ENCODE measurements at places on chromosomes 13 and 19.

- peak; percentile 80 for DNase-seq
Observed at GRCh38 chr19:30666301-30666803, 294.2 kb downstream of the ZNF536 start.

GRCh38 chr13:39315796-39316195 lies 277.5 kb downstream of the NHLRC3 start:
- no peak for DNase-seq

- no peak for DNase-seq
Observed at GRCh38 chr13:44609137-44609536, 33.0 kb upstream of the TSC22D1 start.

- DNase-seq = peak; percentile 46
Observed at GRCh38 chr19:41445575-41445974, 2.6 kb downstream of the ERICH4 start.

GRCh38 chr13:39317291-39317690 lies 279.0 kb downstream of the NHLRC3 start:
- DNase-seq = no peak

- no peak for DNase-seq
Observed at GRCh38 chr13:34868733-34869132, 73.3 kb upstream of the NBEA start.

DNA sequence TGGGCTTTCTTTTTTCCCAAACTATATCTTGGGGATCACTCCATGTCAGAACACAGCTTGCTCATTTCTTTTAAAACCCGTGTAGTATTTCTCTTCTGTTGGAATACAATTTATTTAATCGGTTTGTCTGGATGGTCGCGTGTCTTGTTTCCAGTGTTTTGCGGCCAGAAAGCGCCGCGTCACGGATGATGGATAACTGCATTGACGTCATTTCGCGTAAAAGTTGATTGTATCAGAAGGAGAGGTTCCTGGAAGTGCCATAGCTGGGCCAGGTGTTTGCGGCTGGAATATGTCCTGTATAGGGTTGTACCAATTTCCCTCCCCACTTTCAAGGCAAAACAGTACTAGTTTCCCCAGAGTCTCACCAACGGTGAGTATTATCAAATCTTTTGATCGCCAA lies 9.7 kb downstream of the ACTL9 start:
- no peak for DNase-seq

DNA sequence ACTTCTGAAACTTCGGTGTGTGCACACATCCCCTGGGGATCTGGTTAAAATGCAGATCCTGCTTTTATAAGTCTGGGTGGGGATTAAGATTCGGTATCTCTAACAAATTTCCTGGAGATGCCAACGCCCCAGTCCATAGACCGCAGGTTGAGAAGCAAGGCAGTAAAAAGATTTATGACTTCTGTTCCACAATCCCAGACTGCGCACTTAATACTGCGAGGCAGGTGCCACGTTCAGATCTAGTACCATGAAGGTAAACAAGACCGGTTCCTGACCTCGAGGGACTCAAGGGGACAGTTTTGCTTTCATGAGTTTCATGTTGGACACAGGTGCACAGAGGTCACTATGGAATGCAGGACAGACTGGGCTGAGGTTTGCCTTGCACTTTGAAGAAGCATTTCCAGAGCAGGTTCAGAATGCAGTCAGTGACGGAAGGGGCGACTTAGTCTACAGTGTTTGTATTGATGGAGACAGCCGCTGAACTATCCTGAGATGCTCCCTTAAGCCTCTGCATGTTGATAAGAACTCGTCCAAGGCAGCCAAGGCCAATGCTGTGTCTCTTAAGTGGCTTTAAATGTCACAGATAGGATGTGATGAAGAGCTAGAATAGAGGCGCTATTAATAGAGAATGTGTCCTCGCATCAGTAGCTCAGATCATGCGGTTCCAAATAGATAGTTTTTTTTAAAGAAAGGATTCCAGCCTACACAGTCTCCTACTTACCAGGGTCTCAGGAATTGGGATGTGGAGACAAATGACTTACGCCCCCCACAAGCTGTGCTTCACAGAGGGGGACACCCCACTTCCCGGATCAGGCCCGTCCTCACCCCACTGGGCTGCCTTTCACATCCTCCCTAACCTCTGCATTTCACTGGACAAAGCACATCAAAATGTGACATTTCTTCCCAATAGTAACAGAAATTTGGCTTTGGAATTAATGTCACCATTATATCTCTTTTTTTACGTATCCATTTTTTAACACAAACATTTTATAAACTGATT lies 97.1 kb upstream of the IRS2 start:
- DNase-seq = no peak

DNA sequence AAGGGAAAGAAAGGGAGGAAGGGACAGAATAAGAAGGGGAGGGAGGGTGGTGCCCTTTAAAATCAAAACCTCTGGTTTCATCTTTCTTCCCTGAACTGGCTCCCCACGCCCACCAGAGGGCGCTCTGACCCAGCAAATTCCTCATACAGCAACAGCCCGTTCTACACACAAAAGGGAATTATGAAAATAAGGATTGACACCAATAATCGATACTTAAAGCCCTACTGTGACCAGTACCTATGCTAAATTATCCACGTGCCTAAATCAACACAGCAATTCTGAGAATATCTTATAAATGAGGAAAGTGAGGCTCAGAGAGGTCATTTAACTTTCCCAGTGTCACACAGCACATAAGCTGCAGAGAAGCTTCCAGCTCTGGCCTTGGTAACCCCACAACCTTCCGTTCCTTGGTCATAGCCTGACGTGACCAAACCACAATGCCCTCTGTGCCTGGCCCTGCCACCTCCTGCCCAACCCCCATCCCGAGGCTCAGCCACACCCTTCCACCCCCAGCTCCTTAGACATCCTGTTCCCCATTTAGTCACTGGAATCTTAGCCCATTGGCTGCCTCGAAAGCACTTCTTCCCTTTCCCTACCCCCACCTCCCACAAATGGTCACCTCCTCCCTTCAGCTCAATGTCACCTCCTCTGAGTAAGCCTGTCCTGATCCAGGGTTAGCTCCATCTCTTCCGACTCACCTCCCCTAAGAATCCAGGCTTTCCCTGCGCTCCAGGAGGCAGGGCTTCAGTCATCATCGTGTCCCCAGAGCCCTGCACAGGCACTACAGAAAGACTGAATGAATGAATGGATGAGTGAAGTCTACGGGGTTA lies 34.2 kb upstream of the PNMA8B start:
- DNase-seq = peak; percentile 85

DNA sequence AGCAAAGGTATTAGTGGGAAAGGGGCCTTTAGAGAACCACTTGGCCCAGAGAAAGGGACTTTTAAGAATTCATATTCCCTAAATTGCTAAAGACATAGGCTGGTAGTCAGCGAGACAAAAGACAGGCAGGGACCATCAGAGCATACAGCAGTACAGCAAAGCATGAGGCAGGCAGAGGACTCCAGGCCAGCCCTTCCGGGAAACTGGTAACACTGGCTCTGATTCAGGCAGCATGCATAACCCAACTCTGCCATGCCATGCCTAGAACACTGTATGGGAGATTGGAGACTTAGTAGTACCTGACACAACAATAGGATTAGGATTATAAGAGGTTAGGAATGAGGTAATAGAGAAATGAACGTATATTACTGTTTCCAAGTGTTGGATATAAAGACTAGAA lies 34.9 kb downstream of the CAB39L start:
- no peak for DNase-seq

DNA sequence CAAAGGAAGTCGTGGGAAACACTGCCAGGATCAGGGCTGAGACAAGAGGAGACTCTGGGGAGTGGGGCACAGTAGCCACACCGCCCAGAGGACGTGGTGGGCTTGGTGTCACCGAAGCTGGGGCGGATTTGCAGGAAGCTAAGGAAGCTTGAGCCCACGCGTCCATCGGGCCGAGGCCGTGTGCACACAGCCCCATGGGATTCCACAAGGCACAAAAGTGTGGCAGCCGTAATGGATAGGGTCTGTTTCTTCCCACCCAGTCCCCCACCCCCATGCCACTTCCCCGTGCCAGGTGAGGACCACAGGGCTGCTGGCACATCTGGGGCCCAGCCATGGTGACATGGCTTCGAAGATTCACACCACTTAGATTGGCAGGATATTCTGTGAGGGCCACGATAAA lies 153.2 kb upstream of the SPACA7 start:
- no peak for DNase-seq

GRCh38 chr13:85586422-85586831 lies 212.8 kb downstream of the SLITRK6 start:
- no peak for DNase-seq

DNA sequence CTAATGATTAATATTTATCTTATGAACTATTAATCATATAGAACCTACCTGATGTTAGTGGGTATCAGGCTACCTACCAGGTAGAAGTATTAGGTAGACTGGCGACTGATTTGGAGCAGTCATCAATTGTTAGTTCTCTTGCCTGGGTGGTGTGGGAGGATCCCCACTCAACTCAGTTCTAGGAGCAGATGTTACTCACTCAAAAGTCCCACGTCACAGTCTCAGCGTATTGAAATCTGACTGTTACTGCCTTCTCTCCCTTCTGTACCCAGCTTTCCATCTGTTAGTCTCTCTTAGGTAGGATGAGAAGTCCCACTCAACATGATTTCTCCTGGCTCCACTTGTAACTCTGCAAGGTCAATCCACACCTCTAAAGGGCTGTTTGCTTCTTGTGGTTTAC lies 102.7 kb downstream of the OLFM4 start:
- DNase-seq = no peak

- no peak for DNase-seq
Observed at GRCh38 chr19:51803519-51803918, 8.6 kb downstream of the FPR3 start.

DNA sequence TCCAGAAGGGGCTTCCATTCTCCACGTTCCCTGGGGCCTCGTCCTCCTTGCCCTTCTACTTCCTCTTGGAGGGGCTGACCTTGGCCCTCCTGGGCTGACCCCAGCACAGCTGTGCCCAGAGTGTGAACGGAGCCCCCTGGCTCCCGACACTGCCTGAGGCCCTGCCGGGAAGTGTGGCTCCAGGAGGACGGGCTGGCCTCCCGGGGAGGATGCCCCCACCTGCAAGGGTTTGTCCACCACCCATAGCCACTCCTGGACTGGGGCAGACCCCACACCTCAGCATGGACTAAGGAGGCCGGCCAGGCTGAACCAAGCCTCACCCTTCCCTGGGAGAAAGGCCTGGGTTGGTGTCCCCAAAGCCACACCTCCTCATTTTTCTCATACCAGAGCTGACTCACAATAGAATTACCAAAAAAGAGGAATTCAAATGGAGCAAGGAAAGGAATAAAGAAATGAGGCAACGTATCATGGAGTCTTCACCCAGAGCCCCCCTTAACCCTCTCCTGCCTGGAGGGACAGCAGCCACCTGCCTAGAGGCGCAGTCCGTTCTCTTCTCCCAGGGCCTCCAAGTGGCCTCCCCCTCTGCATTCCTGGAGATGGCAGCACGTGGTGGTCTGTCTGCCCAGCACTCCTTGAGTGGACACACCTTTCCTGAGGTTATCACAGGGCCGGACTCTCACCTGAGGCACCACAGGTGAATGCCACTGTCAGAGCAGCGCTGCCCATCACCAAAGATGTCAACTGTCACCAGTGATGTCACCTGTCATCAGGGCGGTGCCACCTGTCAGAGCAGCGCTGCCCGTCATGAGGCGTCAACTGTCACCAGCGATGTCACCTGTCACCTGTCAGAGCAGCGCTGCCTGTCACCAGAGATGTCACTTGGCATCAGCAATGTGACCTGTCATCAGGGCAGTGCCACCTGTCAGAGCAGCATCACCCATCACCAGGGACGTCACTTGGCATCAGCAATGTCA lies 3.1 kb upstream of the C13orf46 start:
- DNase-seq = peak; percentile 63

DNA sequence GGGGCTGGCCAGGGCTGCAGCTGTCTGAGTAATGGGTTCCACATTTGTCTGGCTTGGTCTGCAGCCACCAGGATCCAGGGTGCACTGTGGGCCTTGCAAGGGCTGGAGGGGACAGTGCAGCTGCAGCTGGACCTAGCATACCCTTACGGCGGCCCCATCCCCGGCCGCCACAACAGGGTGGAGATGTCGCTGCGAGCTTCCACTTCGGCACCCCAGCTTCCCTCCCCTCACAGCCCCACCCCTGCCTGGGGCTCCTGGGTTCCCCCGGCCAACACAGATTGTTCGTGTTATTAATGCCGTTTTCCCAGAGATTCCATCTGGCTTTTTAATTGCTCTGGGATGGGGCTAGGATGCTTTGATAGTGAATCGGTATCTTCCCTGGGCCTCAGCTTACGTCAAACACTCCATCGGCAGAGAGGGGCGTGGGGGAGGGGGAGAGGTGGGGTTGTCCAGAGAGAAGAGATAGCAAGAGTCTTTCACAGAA lies 5.8 kb downstream of the CEBPA start:
- peak; percentile 54 for DNase-seq

DNA sequence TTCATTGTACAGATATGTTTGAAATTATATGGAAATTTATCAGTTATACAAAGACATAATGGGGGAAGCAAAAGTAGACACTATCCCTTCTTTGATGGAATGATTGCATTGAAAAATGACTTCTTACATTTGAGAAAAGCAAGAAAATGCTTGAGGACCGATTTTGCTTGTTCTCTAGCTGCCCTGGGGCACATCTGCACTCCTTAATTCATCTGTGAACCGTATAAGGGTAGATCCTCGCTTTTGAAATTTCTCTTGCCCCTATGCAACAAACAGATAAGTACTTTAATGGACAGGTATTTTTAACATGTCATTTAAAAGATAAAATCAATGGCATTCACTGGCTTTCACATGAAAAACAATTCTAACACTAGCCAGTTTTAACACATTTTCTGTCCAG lies 13.5 kb upstream of the MLNR start:
- no peak for DNase-seq

- DNase-seq = no peak
Observed at GRCh38 chr13:94641409-94641941, 39.8 kb downstream of the GPR180 start.

DNA sequence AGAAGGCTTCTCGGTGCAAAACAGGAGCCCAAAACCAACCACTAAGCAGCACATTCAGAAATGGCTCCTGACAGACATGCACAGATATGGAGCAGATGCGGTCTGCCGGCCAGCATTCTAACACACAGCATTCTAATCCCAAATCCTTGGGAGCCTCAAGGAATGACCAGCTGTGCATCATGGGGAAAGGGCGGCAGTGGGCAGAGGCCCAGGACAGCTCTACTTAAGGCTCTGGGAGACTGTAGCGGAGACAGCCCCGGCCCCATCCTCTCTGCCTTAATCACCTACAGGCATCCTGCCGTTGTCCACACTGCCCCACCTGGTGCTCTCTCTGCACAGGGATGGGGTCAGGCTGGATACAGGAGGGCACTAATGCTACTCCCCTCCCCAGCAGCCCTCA lies 1016.0 kb downstream of the UQCRFS1 start:
- no peak for DNase-seq

Measured in sciatic nerve (tissue), 2 donors.